IPS-NIHi11 (cell line): ENCODE measurements at places on chromosomes 2 and 18.

- no peak for DNase-seq
Observed at GRCh38 chr18:79092874-79093273, 23.7 kb downstream of the ATP9B start.

- no peak for DNase-seq
Observed at GRCh38 chr2:96556441-96557330, 20.1 kb downstream of the ARID5A start.

- DNase-seq, result no peak
Observed at GRCh38 chr2:15801904-15802303, 138.4 kb upstream of the MYCN start.

GRCh38 chr2:213627835-213628460 is 343.7 kb downstream of the SPAG16 start:
- no peak for DNase-seq

- no peak for DNase-seq
Observed at GRCh38 chr2:189236066-189236465, 56.5 kb upstream of the COL5A2 start.

GRCh38 chr2:28432362-28432761 is 39.7 kb downstream of the FOSL2 start:
- DNase-seq, result no peak

- no peak for DNase-seq
Observed at GRCh38 chr2:39549718-39550464, 112.8 kb upstream of the MAP4K3 start.

GRCh38 chr18:35371412-35372195 is 5.5 kb downstream of the ZNF396 start:
- DNase-seq, result no peak

- no peak for DNase-seq
Observed at GRCh38 chr2:68431316-68431972, 35.6 kb downstream of the FBXO48 start.

DNA sequence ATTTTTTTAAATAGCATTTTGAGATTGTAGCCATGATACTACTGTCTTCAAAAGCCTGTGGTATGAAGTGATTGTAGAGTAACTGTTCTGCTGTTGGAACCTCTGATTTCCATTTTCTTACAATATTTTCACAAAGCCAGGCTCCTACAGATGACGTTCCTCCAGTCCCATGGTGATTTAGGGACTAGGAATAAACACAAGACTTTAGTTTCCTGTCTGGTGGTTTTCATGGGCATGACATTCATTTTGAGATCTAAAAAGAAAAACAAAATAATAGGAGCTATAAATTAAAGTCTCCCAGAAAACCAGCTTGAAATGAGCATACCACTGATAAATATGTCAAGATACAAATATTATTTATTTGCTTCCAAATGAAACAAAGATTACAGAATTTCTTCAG is 1223.5 kb upstream of the CELF4 start:
- DNase-seq, result no peak

DNA sequence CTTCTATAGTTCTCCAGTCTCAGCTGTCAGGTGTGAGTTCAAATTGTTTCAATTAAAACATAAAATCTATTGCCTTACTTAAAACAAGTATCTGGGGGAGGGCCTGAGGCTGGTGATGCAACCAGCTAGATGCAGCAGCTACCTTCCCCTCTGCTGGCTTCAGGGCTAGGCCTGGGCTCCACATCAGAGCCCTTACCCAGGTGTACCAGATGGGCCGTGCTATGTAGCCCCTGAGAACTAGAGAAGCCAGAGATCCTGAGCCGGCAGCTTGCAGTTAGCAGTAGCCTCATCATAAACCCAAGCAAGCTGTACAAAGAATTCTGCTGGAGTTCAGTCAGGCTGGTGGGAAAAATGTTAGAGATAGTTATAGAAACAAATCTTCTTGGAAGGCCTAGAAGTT is 97.7 kb upstream of the ACAA2 start:
- no peak for DNase-seq

DNA sequence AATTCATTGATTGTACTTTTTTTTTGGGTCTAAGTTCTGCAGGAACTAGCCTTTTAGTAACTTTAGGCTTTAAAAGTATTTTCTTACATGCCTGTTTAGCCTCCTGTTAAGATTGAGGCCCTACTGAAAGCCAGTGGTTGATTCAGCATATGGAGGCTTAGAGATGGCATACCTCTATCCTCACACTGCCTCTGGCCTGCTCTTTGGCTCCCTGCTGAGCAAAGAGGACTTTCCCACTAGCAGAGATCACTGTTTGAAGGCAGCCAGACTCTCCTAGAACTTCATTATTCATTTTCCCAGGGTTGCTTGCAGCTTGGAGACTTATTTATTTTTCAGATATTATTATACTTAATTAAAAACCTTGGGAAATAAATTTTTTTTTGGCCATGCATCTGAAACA is 405.6 kb upstream of the MEX3C start:
- no peak for DNase-seq

GRCh38 chr18:60019463-60019840 is 119.7 kb downstream of the PMAIP1 start:
- DNase-seq, result no peak

DNA sequence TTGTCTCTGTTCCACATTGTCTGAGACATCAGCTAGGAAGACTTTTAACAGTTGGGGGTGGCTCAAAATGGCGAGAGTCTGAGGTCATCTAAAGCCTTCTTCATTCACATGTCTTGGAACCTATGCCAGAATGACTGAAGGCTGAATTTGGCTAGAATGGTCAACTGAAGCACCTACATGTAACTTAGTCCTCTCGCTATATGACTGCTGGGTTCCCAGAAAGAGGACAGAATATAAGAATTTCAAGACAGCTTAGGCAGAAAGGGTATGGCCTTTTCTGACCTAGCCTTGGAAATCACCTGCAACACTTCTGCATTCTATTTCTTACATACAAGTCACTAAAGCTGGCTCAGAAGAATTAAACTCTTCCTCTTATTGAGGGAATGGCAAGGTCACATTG is 75.6 kb upstream of the OTX1 start:
- DNase-seq, result no peak

- DNase-seq, result no peak
Observed at GRCh38 chr2:172968061-172968469, 107.6 kb upstream of the MAP3K20 start.

- DNase-seq, result peak; percentile 14
Observed at GRCh38 chr2:60554646-60555065, 1.2 kb upstream of the BCL11A start.

- DNase-seq, result no peak
Observed at GRCh38 chr2:70832386-70832785, 3.2 kb downstream of the CD207 start.

- no peak for DNase-seq
Observed at GRCh38 chr2:1488851-1489250, 75.6 kb downstream of the TPO start.

DNA sequence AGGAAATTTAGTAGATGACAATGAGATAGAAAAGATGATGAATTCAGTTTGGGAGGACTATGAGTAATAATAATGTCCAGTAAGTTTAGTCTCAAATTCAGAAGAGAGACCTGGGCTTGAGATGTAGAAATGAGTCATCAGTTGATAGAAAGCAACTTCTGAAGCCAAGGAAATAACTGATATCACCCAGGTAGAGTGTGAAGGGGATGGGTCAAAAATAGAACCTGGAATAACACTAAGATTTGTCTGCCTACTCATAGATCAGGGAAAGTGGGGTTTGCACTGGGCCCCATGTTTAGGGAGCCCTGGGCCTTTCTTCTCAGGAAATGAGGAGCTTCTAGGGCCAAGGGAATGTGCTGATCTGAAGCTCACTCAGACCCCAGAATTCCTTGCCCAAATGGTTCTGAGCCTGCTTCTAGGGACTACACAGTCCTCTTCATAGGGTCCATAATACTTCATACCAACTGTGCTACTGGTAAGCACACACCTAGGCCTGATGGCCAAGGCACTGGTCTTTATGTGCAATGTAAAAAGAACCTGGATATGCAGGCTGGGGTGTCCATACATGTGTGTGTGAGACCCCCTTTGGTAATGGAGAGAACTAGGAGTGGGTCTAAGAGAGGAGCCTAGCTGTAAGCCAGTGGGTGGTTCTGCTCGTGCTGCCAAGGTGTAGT is 141.2 kb downstream of the IKZF2 start:
- no peak for DNase-seq

DNA sequence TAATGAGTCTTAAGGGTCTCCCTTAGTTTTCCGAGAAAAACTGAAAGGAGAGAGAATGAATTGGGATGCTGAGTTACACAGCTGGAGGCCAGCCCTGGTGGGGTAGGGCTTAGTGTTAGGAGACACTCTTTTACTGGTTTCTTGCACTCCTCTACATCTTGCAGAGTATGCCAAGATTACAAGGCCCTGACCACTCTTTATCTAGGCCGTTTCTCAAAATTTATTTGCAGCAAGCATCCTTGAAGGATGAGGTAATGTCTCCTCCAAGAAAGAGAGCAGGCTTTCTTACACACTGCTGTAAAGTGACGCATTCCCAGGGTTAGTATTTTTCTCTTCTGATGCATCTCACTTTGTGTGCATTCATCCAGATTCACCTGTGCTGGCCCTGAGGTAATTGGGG is 166.2 kb downstream of the TDRD15 start:
- DNase-seq, result no peak

DNA sequence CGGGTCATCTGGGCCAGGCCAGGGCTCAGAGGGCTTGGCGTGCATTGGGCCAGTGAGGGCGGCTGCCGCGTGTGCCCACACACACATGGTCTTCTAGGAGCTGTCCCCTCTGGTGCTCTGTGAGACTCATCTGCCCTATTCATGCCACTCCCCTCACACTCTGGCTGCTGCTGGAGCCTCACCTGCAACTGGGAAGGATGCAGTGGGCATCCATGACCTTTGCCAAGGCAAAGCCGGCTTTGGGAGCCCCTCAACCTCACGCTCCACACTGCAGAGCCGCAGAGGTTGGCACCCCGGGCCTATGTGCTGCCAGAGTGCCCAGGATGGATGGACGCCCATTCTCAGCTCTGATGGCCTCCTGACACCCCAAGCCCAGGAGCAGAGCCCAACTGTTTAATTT is 330.2 kb upstream of the SALL3 start:
- no peak for DNase-seq

DNA sequence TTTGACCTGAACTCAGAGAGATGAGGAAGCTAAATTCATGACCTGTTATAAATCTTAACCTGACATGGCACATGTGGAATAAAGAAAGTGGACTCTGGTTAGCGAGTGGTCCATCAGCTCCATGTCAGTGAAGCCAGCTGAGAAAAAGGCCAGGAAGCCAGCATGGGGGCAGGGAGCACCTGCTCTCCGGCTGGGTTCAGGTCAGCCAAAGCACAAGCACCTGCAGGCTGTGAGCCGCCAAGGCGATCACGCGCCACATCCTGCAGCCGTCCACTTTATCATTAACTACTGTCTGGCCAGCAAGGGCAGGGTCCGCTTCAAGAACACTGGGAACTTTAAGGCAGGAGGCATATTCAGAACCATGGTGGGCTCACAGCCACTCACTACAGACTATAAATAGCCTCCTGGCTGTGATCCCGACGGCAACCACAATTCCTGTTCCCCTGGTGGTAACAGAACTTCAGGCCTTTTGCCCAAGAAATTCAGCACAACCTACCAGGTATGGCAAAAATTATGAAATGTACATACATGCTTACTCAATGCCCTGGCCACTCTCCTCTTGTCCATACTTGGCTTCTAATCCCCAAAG is 35.5 kb downstream of the ACVR1 start:
- peak; percentile 23 for DNase-seq

DNA sequence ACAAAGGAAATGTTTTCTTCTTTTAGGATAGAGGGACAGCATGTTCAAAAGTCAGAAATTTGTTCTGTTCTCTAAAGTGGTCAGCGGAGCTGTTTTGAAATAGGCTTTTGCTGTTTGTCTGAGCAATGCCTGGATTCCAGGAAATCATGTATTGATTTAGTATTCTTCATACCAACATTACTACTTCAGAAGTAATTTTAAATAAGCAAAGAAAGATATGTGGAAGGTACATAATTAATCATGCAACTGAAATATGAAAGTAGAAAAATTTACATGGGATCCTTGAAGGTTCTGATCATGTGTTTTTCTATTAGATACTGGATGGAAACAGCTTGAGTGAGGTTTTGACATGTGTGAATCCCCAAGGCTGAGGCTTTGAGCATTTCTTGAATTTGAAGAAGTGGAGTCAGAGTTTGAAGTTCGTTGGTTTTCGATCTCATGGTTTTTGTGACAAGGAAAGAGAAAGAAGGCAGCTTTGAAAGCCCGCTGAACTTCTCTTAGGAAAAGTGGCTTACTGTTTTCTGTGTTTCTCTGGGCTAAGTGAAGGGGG is 220.0 kb downstream of the LDLRAD4 start:
- no peak for DNase-seq
